ENCODE measurements at places on chromosomes 2 and 18.

DNA sequence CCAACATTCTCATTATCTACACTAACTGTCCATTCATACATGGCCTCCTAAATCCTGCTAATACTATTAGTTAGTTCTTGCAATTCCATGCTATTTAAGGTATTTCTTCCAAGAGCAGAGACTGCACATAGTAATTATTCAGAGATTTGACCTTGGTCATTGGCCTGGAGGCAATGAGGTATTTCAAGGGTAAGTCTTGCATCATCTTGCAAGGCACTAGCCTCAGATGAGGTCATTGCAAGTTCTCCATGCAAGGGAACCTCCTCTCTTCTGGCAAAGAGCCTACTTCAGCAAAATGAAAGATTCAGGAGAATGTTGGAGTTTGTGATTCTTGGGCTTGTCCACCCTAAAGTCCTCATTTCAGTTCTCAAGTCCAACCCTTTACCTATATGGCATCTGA, 48.5 kb upstream of the IKZF2 start:
- no peak for DNase-seq

- no peak for DNase-seq
Measured at GRCh38 chr2:159595410-159596046, 20.8 kb downstream of the BAZ2B start.

DNA sequence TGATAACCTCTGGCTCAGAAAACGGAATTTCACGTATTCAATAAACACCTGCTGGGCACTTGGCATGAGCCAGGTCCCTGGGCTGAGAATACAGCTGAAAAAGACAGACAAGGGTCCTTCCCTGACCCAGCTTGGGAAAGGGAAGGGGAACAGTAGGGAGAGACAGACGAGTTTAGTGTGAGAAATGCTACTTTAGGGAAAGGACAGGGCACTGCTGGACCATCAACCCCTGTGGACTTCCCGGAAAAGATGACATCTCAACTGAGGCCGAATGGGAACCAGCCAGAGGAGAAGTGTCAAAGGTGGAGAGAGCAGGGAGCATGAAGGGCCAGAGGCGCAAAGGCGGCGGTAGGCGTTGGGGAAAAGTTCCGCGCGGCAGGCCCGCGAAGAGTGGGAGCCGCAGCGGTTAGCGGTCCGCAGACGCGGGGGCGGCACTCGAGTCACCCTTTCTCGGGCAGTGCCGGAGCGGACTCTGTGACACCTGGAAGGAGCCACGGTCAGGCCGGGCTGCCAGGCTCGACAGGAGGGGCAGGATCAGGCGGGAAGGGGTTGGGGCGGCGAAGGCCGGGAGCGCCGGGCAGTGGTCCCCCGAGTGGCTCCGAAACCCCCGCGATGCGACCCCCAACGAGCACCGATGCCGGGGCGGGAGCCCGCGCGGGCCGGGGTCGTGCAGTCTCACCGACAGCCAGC, 519 bp downstream of the TEX261 start:
- DNase-seq, result no peak

DNA sequence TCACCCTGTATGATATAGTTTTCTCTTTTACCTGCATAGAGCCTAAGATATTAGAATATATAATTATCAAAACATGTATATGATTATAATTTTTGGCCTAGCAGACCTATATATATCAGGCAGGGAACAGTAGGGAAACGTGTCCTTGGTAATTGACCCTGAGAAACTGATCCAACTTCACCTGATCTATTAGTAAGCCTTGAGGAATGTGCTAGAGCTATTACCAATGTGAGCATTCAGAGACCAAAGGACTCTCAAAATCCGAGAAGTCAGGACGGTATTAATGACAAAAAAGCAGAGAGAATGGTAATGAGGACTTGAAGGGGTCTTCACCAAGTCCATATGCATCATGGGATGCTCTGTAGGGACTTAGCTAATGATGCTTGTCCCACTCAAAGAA, 571.9 kb downstream of the CPS1 start:
- no peak for DNase-seq

DNA sequence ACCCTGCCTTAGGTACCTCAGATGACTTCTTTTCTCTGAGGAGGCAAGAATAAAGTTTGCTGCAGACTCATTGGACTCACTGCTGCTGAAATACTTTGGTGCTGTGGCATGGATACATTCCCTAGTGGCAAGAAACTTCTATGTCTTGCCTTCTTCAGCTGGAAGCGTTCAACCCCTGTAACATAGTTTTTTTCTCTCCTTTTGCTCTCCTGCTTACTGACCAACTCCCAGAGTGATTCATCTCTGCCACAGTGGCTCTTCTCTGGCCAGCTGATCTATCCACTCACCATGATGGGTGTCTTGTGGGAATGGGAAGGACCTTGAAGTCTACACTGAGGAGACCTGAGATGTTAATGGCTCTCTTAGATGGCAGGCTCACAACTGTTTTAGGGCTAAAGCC, 309.3 kb upstream of the LRRTM4 start:
- no peak for DNase-seq

DNA sequence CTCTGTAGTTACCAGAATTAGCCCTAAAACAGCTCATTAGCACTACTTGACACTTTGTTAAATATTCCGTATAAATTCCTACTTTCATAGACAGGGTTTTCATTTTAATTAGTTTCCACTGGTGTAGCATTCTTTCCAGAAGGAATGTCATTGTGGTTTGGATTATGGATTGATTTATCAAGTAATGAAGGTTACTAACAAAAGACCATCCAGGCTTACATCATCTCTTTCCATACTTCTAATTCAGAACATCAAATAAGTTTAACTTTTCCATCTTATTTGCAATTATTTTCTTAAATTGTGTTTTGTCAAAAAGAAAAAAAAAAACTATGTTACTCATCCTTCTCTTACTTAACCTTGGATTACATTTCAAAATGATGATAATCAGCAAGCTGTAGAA, 231.8 kb upstream of the SPOPL start:
- no peak for DNase-seq

- DNase-seq, result no peak
Measured at GRCh38 chr2:61759005-61759404, 94.9 kb downstream of the FAM161A start.

DNA sequence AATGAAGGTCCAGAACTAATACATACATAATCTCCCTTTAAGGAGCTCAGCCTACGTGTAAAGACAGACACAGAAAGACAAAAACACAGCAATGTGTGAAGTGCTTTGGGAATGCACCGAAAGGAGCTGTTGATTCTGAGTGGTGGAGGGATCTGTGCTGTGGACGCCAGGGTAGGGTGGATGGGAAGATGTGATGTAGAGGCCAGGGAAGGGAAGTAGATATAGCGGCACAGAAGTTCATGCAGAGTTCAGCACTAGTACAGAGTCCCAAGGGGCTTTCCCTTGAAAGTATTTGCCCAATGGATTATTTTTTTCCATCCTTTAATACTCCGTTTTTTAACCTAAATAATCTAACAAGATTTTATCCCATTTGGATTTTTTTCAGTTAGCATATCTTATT, 32.1 kb upstream of the DOCK10 start:
- no peak for DNase-seq

- DNase-seq, result no peak
Measured at GRCh38 chr2:156401861-156402260, 34.3 kb upstream of the GPD2 start.

DNA sequence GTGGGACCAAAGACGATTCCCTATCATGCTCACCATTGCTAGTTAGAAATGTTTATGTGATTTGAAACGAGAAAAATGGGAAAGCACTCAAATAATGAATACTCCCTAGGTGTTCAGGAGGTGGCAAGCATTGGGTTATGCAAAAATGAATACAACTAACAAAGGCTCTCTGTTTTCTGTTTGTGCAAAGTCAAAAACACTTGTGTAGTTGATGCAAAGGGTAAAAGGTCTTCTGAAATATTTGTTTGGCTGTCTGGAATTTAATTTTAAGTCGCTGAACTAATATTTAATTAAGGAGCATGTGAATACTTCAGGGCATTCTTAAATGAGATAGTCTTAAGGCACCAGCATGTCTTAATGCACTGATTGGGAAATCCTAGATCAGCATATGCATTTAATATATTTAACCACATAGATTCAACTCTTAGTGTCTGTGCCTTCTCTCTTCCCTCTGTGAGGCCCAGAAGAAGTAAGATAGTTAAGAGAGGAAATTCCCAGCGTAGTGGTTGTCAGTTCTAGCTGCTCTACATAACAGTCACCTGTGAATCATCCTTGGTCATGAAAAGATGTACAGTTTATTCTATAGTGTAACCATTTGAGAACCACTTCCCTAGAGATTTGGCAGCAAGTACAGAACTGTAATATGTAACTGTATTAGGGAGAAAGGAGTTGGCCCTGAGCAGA, 111.9 kb downstream of the EPC2 start:
- no peak for DNase-seq

- DNase-seq, result no peak
Measured at GRCh38 chr18:79422022-79422782, 26.5 kb downstream of the NFATC1 start.

DNA sequence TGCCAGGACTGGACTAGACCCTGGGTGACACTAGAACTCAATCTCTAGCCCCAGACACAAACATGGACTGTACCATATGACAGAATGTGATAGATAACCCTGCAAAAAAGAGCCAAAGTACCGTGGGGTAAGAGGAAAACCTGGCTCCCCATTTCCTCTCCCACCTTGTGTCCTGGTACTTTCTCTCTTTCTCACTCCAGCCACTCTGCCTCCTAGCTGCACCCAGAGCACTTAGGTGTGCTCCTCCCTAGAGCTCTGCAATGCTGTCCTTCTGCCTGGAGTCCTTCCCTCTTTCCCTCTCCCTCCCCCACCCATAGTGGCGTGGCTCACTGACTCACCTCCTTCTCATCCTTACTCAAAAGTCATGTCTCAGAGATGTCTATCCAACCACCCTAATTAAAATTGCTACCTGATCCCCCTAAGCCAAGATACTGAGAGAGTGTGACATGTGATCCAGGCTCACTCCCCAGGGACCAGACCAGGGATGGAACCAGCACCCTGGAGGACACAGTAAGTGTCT, 171.3 kb downstream of the LOXHD1 start:
- no peak for DNase-seq

DNA sequence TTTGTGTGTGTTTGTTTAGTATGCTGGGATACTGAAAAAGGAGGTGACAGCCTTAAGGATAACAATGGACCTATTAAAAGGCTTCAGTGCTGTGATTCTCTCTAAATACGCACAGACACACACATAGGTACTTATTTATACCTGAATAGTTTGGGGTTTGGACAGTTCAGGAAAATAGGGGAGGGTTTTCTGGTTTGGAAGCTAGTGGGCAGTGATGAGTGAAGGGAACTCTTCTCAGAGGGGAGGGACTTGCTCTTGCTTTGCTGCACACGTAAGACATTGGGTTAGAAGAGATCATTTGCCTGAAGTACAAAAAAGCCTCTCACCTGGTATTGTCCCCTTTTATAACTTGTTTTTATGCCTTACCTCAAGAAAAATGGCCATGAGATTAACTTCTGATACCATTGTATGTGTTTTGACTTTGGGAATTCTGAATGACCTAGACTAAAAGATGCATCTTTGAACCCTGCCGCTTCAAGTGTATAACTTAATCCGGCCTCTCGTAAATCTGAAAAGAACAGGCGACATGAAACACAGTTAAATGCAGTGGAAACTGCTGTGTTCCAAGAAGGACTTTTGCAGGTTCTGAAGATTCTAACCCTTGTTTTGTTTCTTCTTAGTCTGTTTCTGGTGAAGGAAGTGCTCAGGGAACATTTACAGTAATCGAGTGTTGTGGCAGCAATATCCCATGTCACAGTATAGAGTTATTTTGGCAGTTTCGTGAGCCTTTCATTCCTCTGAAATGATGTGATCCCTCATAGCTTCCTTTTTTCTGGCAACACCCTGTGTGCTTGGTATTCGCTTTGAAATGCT, 2.5 kb downstream of the CRIM1 start:
- no peak for DNase-seq

- DNase-seq, result no peak
Measured at GRCh38 chr2:112137516-112138158, 548 bp upstream of the FBLN7 start.

DNA sequence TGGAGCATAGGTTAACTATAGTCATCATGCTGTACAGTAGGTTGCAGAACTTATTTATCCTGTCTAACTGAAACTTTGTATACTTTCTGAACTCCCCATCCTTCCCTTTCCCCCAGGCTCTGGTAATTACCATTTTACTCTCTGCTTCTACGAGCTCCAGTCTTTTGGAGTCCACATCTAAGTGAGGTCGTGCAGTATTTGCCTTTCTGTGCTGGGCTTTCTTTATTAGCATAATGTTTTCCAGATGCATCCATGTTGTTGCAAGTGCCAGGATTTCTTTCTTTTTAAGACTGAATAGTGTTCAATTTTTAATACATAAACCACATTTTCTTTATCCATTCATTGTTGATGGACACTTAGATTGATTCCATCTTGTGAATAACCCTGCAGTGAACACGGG, 464.1 kb downstream of the TGIF1 start:
- no peak for DNase-seq

DNA sequence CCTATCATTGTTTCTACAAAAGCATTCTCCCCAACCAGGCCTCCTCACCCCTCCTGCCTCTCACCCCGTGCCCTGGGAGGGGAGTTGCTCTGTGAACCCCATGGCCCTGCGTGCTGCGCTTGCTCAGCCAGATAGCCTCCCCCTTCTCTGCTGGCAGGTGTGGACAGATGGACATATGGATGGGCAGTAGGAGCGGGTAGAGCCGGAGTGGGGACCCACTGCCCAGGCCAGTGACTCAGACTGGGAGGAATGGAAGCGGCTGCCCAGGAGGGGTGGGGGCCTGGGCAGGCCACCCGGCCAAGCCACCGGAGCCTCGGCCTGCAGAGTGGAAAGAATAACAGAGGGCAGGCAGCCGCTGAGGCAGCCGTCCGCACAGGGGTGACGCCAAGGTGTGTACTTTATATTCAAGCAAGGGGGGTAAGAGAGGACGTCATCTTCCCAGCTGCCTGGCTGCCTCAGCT, 8.7 kb downstream of the CYP26B1 start:
- DNase-seq, result no peak

GRCh38 chr18:35782926-35783325, 189.6 kb upstream of the RMP24 start:
- no peak for DNase-seq

DNA sequence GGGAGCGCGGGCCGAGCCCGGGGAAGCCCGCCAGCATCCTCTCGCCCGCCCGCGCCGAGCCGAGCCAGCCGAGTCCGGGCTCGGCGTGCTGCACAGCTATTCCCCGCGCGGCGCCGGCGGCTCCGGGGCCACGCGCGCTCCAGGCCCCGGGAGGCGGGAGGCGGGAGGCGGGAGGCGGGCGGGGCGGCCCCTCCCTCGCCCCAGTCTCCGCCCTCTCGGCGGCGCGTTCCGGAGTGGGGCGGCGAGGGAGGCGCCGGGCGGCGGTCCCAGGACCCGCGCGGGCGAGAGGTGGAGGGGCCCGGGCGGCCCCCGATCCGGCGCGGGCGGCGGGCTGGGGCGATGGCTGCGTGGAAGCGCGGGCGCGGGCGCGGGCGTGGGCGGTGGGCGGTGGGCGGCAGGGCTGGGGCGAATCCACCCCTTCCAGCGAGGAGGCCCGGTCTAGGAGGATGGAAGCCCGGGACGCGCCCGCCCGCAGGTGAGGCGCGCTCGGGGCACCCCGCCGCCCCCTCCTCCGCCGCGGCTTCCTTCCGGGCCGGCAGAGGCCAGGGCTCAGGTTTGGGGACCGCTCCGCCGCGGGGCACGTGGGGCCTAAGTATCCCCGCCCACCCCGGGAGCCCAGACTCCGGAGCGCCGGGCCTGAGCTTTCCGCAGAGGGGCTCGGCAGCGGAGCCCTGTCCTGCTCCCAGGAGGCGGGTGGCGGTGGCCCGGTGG, at the start of gene ADCY3:
Gene ADCY3 (minus strand): TSS at position 140 of the 711 bp plus-strand sequence. CDS start 1,250 bp downstream, outside the sequence.
- peak; percentile 37 for DNase-seq

All from left lung (tissue), 14 donors.